NCI-H2081 treated with DMSO at 0.1 percent for 48 hours (cell line): ENCODE measurements at places on chromosomes 1 and 21.

- peak; percentile 16 for DNase-seq
Observed at GRCh38 chr21:32826329-32827167, 55.0 kb upstream of the PAXBP1 start.

DNA sequence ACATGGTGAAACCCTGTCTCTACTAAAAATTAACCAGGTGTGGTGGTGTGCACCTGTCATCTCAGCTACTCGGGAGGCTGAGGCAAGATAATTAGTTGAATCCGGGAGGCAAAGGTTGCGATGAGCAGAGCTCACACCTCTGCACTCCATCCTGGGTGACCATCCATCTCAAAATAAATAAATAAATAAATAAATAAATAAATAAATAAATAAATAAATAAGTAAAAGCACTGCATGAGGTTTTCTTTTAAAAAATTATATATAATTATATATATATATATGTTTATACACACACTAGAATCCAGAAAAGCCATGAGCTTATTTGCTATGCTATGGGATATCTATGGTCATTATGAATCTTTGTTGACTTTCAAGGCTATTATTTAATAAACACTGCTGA is 2.4 kb downstream of the AMPD1 start:
- DNase-seq: no peak

- no peak for DNase-seq
Observed at GRCh38 chr1:155127105-155127966, at the start of gene EFNA1. Gene EFNA1 (plus strand): TSS chr1:155127876. CDS start chr1:155127978, 102 bp downstream.

- no peak for DNase-seq
Observed at GRCh38 chr1:221672239-221672645, 69.6 kb downstream of the DUSP10 start.

DNA sequence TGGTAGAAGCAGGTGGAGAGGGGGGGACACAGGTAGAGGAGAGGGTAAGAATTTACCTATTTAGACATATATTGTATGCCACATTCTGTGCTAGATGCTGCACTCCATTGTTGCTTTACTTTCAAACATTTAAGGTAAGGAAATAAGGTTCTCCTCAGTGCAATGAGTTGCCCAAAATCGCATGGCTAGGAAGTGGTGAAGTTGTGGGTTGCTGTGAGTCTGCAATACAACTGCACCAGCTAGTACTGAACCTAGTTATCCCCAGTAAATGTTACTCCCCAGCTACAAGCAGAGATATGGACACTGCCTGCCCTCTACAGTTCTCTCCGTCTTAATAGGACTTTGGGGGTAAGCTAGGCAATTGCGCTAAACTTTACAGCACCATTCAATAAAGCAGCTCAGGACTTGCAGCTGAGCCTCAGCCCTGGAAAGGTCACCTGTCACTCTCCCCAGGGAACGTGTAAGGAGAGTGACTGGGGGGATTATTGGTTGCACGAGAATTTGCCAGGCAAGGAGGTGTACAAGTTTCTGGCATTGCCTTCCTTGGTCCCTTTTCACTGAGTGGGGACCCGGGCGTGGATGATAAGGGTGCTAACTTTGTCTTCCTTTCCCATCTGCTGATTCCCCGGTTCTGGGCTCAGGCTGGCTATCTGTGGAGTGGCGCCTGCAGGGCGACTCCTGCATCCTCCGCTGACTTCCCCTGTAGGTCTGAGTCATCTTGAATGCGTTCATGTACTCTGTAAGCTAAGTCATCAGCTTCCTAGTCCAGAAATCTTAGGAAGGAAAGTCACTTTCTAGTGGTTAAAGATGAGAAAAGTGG is 71.3 kb upstream of the CNTN2 start:
- DNase-seq: no peak

GRCh38 chr21:45575993-45576837 is 34.0 kb upstream of the SLC19A1 start:
- DNase-seq: no peak

GRCh38 chr1:175470078-175470477 is 273.3 kb downstream of the TNR start:
- no peak for DNase-seq

DNA sequence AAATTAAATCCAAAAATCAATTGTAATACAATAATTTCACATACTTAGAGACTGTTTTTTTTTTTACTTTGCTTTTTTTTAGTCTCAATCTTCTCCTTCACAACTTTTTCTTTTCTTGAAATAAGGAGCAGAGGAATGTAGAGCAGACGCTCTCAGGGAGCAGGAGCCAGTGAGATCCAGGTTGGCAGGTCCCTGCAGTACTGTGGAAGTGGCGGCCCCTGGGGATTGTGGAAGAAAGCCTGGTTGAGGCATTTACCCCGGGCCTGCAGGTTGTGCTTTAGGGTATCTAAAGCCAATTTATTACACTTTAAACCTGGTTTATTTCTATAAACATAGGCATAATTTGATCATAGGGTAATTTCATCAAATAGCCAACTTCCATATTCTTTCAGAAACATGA is 748 bp upstream of the OR2AJ1 start:
- DNase-seq: no peak

DNA sequence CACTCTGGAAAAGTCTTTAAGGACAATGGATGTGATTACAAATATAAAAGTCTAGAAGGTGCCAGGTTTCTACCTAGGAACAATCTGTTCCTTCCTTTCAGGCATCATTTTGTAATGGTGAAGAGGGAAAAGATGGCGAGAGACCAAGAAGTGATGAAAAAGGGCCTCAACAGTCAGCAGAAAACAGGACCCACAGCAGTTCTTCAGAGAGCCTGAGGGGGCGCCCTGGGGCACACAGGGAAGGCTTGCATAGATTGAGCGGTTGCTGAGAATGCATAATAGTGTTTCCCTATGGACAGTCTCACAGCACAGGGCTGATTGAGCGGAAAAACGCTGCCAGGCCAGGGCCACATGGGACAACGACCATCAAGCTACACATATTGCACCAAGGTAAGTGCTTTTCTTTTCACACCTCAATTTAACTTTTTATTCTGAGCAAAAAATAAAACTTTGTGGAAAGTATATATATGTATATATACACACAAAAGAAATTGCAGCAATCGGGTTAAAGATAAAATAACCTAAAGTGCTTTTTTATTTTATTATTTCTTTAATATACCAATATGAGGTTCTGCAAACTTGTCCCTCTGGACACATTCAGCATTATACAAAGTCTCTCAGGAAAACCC is 3.1 kb upstream of the YRDC start:
- DNase-seq: peak; percentile 68

DNA sequence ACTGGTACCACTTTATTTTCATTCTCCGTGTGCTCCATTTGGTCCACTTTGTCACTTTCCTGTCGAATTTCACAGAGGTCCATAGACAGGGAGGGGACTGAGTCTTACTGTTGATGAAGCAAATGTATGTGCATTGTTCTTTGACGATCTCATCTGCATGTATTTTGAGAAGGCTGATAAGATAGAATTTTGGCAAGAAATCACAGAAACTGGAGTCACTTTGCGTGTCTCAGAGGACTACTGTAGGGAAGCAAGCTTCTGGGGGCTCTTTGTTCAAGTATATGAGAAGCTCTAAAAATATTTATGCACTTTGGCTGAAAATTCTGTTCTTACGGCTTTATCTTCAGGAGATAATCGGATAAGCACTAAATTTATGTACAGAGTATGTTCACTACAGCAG is 78.1 kb downstream of the PCBP3 start:
- no peak for DNase-seq

GRCh38 chr1:7119156-7119555 is 333.9 kb downstream of the CAMTA1 start:
- no peak for DNase-seq

GRCh38 chr1:152461544-152461943 is 47.5 kb upstream of the CRNN start:
- DNase-seq: no peak
